NCI-H1417 treated with DMSO at 0.1 percent for 48 hours (cell line): ENCODE measurements at places on chromosomes 5 and 9.

DNA sequence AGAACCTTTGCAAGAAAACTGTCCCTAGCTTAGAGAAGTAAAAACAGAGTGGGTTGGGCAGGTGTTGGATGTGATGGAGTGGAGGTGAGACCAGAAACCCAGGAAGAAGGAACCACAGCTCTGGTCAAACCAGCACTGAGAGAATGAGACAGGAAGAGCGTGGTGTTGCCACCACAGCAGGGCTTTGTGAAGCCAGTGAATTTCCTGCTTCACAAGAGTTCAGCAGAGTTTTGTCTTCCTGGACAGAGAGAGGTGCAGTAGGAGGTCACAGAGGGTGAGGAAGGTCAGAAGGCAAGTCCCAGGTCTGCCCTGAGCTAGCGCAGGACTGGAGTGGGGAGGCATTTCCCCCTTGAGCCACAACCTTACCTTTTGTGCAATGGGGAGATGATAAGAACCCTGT, 2306.2 kb upstream of the ACO1 start:
- DNase-seq = no peak

- no peak for DNase-seq
These were observed 672.5 kb upstream of the RORB start for GRCh38 chr9:73824671-73825070.

GRCh38 chr5:122484103-122484502, 172.1 kb downstream of the SNCAIP start:
- DNase-seq = no peak

- no peak for DNase-seq
These were observed 153.9 kb upstream of the MEF2C start for GRCh38 chr5:89036704-89037489.

DNA sequence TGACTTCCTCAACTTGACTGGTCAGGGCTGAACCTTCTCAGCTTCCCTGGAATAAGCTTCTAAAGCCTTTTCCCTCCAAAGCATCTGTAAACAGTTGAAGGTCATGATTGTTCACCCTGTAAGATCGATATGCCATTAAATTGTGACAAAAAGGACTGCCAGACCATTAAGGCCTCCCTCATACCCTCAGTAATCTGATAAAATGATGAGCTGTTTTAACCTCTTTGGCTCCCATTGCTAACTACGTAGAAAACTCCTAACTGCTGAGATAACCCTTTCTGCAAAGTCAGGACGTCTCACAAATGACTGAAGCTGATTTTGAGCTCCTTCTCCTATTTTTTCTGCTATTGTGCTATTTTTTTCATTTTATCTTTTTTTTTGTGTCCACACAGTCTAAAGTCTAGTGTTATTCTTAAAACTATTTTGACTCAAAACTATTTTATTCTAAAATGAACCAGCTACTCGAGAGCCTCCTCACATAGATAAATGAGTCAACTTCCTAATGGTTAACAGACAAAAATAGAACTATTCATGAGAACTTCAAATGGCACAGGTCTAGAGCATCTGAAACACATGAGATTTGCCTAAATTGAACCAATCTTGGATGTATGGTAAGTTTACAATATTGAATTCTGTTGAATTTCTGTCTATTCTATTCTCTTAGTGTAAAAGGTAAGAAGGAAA, 395.6 kb upstream of the TLE4 start:
- no peak for DNase-seq

- DNase-seq = no peak
These were observed 29.8 kb downstream of the DAB2 start for GRCh38 chr5:39394946-39395345.

GRCh38 chr9:88733651-88734421, 198.9 kb downstream of the NXNL2 start:
- DNase-seq = no peak

DNA sequence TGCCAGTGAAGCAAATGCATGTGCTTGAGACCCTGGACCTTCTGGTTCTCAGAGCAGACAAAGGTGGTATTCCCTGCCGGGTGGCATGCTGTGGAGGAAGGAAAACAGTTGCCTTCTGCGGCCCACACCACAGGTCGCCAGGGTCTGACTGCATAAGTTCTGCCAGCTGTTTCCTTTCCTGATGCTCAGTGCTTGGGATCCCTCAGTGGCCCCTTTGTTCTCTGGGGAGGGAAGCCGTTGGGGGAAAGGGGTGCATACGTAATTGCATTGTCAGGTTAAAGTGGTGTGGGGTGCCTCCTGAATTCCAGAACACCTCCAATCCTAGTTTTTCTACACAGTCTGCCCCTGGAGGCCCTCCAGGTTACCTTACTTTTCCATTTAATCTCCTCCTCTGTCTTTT, 43.1 kb upstream of the SLC2A8 start:
- DNase-seq = no peak

GRCh38 chr5:140568443-140569063, 3.9 kb downstream of the SLC35A4 start:
- DNase-seq = no peak

GRCh38 chr5:56112526-56113121, 117.9 kb upstream of the IL6ST start:
- DNase-seq = no peak

- no peak for DNase-seq
These were observed 223 bp downstream of the LRSAM1 start for GRCh38 chr9:127451608-127451857.

DNA sequence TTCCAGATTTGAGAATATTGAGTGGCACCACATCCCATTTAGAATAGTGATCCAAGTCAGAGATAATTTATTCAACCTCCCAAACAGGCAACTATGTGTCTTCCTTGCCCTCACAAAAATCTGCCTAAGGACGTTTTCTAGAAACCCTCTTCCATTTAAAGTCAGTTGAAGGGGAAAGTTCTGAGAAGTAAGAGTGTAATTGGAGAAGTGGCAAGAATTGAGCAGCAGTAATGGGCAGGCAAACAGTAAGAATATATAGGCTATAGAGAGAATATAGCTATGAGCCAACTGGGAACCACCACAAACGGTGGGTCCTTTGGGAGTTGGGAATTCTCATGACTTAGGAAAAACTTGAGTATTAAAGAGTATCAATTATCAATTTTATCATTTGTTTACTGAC, 31.1 kb upstream of the CETN3 start:
- no peak for DNase-seq

DNA sequence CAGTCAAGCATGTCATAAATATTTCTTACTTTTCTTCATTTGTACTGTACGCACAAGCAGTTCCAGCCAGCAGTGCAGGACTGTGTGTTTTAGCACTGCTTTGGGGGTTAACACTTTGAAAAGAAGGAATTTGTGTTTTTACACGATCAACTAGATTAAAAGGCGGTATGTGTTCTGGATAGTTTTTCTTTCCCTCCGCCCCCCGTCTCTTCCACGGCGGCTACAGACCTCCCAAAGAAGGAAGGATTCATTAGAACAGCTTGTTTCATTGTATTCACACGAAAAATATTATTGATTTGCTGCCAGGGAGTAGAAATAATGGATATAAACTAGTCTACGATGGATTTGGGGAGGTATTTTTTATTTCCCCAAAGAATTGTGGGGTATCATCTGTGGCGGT, 336.8 kb upstream of the RFX3 start:
- no peak for DNase-seq

DNA sequence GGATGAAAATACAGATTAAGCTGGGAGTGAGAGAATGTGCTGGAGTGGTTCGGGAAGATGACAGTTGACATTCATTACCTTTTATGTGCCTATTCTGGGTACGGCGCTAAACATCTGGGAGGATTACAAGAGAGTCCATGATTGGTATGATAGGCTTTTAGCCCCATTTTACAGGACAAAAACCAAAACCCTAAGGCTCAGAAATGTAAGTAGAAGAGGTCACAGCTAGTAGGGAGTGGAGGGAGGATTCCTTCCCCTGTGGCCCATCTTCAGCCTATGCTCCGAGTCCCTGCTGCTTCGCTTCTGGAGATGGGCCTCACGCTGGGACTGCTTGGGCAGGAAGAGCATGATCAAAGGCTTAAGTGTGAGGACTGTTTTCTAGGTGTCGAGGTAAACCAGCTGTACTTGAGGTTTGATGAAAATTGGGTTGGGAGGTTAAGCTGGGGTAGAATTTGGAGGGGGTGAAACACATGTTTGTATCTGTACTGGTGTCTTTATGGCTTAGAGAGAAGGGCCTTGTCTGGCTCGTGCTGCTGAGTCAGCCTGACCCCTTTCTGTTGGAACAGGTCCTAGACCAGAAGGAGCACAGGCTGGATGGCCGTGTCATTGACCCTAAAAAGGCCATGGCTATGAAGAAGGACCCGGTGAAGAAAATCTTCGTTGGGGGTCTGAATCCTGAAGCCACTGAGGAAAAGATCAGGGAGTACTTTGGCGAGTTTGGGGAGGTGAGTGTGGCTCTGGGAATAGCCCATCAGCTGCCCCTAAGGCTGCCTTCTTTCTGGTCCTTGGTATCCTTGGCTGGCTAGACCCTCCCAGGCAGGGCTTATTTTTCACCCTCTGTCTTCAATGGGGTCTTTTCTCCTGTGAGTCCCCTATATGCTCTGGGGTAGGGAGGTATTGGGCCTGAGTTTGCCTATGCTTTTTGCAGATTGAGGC, 2.1 kb downstream of the HNRNPAB start:
- DNase-seq = no peak

- DNase-seq = no peak
These were observed 878 bp downstream of the HIGD2A start for GRCh38 chr5:176389135-176390123.

- no peak for DNase-seq
These were observed 73.6 kb downstream of the PIP5K1B start for GRCh38 chr9:68778635-68779034.

DNA sequence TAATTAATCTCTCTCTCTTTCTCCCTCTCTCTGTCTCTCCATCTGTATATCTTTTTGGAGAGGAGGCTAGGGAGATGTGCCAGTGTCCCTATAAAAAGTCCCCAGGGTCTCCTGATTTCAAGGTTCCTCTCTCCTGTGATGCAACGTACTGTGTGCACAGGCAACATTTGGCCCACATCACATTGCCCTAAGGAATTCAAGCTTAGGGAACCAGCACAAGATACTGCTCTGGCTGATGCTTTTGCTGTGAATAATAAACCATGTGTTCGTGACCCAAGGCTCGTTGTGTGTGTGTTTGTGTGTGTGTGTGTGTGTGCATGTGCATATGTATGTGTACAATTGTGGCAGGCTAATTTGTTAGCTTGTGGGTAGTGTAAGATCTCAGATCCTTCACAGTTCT, 9.7 kb downstream of the SPATA9 start:
- no peak for DNase-seq

DNA sequence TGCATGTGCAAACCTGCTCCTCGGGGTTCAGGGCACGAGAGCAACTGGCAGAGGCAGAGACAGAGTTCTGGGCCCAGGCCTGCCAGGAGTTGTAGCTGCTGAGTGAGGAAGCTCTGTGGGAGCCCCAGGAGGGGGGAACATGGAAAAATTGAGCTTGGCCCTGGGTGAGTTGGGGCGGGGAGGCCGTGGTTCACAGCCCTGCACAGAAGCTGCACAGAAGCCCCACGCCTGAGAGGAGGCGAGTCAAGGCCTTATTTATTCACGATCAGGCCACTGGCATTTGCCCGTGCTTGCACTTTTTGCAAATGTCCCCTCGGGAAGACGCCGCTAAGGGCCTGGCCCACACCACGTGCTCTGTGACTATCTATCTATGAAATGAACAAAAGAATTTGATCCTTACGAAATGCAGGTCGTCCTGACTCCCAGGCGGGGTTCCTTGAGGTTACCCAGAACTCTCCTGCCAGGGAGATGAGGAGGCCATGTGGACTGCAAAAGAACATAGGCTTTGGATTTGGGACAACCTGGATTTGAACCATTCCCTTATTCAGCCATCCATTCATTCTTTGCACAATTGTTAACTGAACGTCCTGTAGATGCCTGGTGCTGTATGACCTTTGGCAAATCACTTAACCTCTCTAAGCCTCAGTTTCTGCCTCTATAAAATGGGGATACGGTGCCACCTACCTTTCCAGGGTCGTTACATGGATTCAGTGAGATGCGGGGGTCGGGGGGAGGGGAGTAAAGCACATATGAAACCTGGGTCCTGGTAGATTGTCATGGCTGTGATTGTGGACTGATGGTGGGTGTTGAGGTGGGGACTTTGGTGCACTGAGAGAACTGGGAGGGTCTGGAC, 17.9 kb downstream of the COL27A1 start:
- no peak for DNase-seq

- no peak for DNase-seq
These were observed 4.7 kb upstream of the PTGS1 start for GRCh38 chr9:122366074-122366660.

GRCh38 chr9:71079451-71079850, 42.0 kb downstream of the TRPM3 start:
- DNase-seq = no peak

DNA sequence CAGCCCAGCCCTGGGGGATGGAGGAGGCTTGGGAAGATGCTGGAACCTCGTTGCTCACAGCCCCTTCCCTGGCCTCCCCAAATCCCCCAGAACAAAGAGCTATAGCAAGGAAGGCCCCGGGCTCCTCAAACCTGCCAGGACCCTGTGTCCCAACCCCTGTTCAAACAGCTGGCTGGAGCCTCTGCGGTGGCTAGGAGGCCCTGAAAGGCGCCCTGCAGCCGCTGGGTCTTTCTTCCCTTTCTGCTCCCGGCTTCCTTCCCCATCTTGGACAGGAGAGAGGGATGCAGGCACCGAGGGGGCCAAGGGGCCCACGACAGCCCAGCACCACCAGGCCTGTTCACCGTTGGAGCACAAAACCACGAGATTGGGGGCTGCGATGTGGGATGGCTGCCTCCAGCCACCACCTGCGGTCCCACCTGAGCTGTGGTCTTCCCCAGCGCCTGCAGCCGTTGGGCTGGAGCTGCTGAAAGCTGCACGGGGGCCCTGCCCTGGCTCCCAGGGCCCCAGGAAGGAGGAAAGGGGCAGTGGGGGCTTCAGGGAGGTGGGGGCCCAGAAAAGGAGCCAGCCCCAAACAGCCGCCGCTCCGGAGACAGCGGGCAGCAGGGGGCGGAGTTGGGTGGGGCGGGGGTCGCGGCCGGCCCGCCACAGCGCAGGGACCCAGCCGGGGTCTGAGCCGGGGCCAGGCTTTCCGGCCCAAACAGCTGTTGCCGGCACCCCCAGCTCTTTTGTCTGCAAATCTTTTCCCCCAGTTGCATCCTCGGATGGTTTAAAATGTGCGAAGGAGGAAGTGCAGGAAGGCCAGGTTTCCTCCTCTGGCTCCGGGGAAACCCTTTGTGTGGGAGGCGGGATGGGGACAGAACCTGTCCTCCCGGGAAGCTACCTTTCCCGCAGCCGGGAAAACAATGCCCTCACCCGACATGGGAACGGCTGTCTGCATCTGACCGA, 16.1 kb downstream of the NOTCH1 start:
- DNase-seq = no peak

GRCh38 chr9:6247266-6247665, 31.7 kb downstream of the IL33 start:
- no peak for DNase-seq

GRCh38 chr5:143328589-143329220, 74.8 kb downstream of the NR3C1 start:
- no peak for DNase-seq

DNA sequence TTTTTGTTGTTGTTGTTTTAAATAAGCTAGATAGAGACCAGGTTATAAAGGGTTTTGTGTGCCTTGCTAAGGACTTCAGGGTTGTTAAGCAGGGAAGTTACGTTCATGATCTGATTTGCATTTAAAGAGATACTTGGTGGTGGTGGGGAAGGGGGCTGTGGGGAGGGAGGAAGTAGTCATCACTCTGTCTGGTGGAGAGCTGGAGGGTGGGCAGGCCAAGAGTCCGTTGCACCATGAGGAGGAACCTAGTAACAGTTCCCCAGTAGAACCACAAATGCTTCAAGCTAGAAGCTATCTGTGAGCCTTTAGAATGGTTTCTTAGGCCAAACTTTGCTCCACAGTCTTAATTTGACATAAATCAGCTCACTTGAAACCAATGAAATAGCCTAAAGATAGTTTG, 18.7 kb upstream of the ROPN1L start:
- DNase-seq = no peak
